Immature natural killer cell (primary cell): ENCODE measurements at places on chromosomes 2 and 18.

DNA sequence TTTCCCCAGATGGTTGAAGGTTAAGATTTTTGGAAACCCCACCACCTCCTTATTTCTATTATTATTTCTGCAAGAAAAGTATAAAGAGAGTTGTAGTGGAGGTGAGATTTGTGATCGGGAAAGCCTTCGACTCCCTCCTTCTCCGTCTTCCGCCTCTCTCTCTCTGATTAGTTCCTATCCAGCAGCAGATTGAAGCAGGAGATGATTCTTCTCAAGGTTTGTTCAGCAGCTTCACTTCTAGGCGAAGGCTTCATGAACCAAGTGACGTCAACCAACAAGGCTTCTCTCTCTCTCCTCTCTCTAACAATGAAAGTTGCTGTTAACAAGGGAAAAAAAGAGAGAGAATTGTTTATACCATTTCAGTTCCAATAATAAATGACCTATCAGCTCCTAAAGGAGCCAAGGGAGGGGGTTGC, at the start of gene BAZ2B:
Gene BAZ2B, minus strand, starts transcription at position 263 of the 416 bp plus-strand sequence. CDS start 137,829 bp downstream, outside the sequence.
- DNase-seq = peak; percentile 12

- no peak for DNase-seq
These were observed 189.5 kb downstream of the MTCL1 start for GRCh38 chr18:8894823-8895222.

DNA sequence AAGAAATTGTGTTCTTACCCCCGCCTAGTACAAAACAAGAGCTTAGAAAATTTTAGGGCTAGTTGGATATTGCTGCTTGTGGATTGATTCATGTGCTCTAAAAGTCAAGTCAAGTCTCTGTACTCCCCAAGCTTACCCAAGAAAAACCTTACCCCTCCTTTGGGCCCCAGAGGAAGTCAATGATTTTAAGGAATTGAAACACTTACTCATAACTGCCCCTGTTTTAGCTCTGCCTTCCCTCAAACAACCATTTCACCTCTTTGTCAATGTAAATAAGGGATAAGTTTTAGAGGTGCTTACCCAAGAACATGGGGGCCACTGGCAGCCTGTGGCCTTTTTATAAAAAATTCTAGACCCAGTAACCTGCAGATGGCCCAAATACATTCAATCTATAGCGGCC, 136.6 kb upstream of the RMP24 start:
- no peak for DNase-seq

GRCh38 chr2:67289921-67290371, 107.2 kb upstream of the ETAA1 start:
- no peak for DNase-seq

GRCh38 chr2:227719641-227720040, 1.8 kb upstream of the SLC19A3 start:
- DNase-seq = no peak

GRCh38 chr2:110219496-110220189, 7.3 kb upstream of the MTLN start:
- no peak for DNase-seq

- DNase-seq = no peak
These were observed 23.6 kb downstream of the SLC66A2 start for GRCh38 chr18:79927607-79928562.

DNA sequence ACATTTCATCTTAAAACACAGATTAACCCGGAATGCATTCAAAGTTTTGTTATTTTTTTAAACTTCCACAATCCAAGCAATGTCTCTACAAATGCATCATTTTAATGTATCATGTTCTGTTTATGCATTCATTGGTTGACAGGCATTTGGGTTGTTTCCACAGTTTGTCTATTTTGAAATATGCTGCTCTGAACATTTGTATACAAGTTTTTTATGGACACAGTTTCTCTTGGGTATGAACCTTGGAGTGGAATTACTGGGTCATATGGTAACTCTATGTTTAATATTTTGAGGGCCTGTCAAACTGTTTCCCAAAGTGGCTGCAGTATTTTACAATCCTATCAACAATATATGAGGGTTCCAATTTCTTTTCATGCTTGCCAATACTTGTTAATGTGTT, 57.3 kb downstream of the GULP1 start:
- DNase-seq = no peak

GRCh38 chr18:50955253-50955652, 12.6 kb upstream of the ELAC1 start:
- no peak for DNase-seq

GRCh38 chr2:200616656-200617055, 30.8 kb downstream of the AOX1 start:
- DNase-seq = no peak

GRCh38 chr2:95282458-95282857, 8.2 kb downstream of the PROM2 start:
- no peak for DNase-seq

DNA sequence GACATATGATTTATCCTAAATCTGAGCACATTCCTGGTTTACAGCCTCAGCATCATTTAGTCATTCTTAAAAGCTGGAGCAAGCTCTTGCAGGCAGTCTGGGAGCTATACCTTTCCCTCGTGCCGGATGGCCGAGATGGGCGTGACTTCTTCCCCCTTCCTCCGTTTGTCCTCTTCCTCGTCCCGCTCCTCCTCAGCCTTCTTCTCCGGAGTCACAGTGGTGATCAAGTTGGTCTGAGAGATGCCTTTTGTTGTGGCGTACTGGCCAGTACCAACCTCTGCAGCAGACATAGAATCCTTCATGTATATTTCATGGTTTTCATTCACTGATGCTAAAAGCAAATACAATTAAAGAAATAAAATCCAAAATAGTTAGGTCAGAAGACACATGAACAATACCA, 124.1 kb upstream of the ZBTB14 start:
- no peak for DNase-seq

GRCh38 chr2:96333708-96334107, 1.9 kb upstream of the NCAPH start:
- no peak for DNase-seq

DNA sequence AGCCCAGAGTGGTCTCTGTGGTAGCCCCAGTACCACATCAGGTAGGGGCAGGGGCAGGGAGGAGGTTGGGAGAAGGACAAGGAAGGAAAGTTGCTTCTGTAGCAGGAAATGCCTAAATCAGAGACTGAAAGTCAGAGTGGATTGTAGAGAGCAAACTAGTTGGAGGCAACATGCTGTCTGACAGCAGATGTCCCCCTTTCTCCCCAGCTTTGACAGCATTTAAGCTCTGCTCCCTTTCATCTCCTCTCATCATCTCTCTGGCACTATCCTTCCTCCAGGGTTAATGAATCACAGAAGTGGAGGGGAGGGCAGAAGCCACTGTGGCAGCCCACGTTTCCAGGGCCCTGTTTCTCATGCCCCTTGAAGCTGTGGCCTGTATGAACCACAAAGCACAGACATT, 50.4 kb downstream of the BOD1L2 start:
- DNase-seq = no peak

GRCh38 chr2:68216454-68217310, 35.6 kb downstream of the PPP3R1 start:
- DNase-seq = no peak
